Endothelial cell of umbilical vein (primary cell): ENCODE measurements at places on chromosomes 11 and 22. TPM values are rescaled to one million over a fixed set of nuclear protein-coding genes. Genes with fewer than 3 reads are reported as not detected.

DNA sequence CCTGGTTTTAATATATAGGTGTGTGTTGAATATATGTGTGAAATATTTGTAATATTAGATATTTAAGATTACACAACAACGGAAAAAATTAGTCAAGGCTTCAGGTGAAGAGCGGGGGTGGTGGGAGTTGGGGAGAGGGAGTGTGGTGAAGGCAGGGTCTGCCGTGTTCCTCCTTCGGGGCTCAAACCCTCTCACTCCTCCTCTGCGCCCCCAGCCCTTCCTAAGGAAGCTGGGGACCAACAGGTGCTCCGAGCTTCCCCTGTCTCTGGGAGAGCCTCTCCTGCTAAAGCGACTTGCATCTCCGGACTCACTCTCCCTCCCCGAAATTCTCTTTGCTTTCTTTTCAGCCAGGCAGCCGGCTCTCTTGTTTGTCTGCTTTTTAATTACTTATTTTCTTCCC lies 960 bp upstream of the CADM1 start:
- DNase-seq: no peak
- H3K4me1 ChIP-seq: peaks cover 9% of the 10 kb centered on the region
- no peak overlapping the region for H3K4me3 ChIP-seq
- H3K36me3 ChIP-seq: no peaks in the 10 kb centered on the region
- H3K27me3 ChIP-seq: peaks cover 39% of the 10 kb centered on the region

DNA sequence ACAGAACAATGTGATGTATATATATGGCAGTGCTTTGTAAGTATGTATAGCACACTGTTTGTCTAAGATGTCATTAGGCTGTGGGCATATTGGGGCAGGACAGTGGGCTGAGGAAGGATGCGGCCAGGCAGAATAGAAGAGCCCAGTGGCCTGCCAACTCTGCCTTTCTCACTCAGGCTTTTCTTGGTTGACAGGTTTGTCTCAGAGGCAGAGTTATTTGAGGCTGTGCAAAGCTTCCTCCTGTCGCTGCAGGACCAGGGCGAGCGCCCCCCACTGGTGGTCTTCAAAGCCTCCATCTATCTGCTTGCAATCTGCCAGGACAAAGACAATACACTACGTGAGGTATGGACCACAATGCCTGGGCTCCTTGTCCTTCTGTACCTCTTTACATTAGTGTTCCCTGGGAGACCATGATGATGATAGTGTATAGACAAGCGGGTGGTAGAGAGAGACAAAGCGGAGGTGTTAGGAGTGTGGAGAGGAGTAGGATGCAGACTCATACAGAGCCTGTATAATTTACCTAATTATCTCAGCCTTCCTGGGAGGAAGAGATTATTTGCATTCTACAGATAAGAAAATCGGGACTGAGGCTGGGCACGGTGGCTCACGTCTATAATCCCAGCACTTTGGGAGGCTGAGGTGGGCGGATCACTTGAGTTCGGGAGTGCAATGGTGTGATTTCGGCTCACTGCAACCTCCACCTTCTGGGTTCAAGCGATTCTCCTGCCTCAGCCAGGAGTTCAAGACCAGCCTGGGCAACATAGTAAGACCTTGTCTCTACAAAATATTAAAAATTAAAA lies 37.3 kb upstream of the CCDC134 start:
- peaks cover under 1% of the 10 kb centered on the region for H3K4me1 ChIP-seq
- DNase-seq: peak; percentile 16
- no peaks in the 10 kb centered on the region for H3K36me3 ChIP-seq
- H3K4me3 ChIP-seq: no peak overlapping the region
- H3K27ac ChIP-seq: no peak overlapping the region

DNA sequence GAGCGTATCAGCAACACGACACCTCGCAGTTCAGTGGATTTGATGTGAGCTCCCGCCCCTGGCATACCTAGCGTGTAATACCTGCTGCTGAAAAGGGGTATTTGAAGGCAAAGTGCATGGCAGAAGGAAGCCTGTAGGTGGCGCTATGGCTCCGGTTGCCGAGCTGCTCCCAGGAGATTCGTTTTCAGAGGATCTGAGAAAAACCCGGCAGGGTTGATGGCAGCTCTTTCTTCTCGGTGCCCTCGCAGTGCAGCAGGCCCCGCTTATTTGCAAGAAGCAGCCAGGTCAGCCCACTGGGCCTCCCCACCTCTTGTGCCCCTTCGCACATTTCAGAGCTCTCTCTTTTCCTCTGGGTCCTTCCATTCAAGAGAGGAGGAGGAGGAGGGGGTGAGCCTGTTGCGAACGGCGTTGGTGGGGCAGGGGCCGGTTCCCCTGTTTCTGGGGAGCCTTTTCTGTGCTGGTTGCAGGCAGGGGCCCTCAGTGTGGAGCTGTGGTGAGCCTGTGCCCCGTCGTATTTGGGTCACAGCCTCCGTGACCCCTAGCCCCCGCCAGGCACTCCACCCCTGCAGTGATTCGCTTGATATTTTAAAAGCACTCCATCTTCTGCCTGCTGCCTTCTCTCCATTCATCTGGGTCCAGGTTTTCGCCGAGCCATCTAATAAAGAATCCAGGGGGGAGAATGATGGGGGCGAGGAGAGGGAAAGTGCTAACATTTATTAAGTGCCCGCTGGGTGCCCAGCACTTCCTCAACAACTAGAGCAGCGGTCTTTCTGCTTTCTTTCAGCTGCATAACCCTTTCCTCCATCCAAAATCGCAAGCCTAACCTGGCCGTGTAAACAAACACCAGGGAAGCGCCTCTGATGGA lies 85.3 kb upstream of the SYT13 start:
- no peaks in the 10 kb centered on the region for H3K36me3 ChIP-seq
- no peak overlapping the region for H3K4me3 ChIP-seq
- no peaks in the 10 kb centered on the region for H3K4me1 ChIP-seq
- no peak overlapping the region for H3K27ac ChIP-seq

DNA sequence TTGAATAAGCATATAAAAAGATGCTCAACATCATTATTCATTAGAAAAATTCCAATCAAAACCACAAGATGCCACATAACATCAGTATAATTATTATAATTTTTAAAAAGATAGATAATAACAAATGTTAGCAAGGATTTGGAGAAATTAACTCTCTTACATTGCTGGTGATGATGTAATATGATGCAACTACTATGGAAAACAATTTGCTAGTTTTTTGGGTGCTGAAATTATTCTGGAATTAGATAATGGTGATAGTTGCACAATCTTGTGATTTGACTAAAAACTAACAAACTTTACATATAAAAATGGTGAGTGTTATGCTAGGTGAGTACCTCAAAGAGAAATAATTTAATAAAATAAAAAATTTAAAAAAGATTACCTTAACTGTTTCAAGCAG lies 412.2 kb downstream of the LRRC4C start:
- H3K4me3 ChIP-seq: no peak overlapping the region
- H3K27ac ChIP-seq: no peak overlapping the region
- H3K36me3 ChIP-seq: no peaks in the 10 kb centered on the region
- H3K4me1 ChIP-seq: no peaks in the 10 kb centered on the region
- DNase-seq: no peak

GRCh38 chr11:2451336-2451735 lies 6.5 kb downstream of the KCNQ1 start:
- no peak for DNase-seq
- H3K4me1 ChIP-seq: no peaks in the 10 kb centered on the region
- H3K36me3 ChIP-seq: no peaks in the 10 kb centered on the region
- H3K27me3 ChIP-seq: no peaks in the 10 kb centered on the region

DNA sequence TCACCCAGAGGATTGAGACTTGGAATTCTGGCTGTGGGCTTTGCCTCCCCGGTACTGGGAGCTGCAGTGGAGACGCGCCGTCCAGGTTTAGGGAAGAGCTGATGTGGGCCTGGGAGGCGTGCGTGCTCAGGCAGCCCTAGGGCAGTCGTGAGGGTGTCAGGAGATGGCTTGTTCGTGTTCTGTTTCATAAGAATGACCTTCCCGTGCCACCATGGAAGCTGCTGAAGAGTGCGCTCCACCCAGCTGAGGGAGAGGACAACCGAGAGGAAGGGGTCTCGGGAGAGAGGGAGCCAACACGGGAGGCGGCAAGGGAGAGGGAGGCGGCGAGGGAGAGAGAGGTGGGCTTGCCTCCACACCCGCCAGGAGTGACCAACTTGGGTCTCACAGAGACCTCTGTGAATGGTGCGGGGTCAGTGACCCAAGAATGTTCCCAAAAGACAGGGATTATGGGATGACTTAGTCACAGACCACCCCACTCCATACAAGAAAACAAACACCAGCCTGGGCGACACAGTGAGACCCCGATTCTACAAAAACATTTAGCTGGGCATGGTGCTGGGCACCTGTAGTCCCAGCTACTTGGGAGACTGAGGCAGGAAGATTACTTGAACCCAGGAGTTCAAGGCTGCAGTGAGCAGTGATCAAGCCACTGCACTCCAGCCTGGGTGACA lies 14.7 kb upstream of the TRMU start:
- H3K36me3 ChIP-seq: peaks cover 4% of the 10 kb centered on the region
- no peak for DNase-seq
- no peak overlapping the region for H3K27ac ChIP-seq
- H3K4me3 ChIP-seq: no peak overlapping the region

The MOGAT2 gene
- not detected in 2 replicates for total RNA-seq

The ZBTB16 gene
- 19.5 and 20.3 TPM in 2 replicates for total RNA-seq

The BIRC3 gene
- 0.60 and 1.4 TPM in 2 replicates for total RNA-seq

GRCh38 chr22:41579297-41579996 lies 10.2 kb downstream of the PMM1 start:
- H3K4me3 ChIP-seq: no peak overlapping the region
- no peaks in the 10 kb centered on the region for H3K4me1 ChIP-seq
- no peak overlapping the region for H3K27ac ChIP-seq
- no peaks in the 10 kb centered on the region for H3K27me3 ChIP-seq
- DNase-seq: no peak

GRCh38 chr11:34623463-34623862 lies 2.6 kb downstream of the EHF start:
- H3K4me3 ChIP-seq: no peak overlapping the region
- peaks cover 2% of the 10 kb centered on the region for H3K27me3 ChIP-seq
- DNase-seq: no peak
